Aorta (tissue), 5 donors: ENCODE measurements at places on chromosomes 12 and 14. TPM values are rescaled to one million over a fixed set of nuclear protein-coding genes. Genes with fewer than 3 reads are reported as not detected.

The TAS2R8 gene
- total RNA-seq: not detected

The IKBIP gene
- 27.3 TPM for total RNA-seq

The SSTR1 gene
- total RNA-seq: 2.6 TPM

DNA sequence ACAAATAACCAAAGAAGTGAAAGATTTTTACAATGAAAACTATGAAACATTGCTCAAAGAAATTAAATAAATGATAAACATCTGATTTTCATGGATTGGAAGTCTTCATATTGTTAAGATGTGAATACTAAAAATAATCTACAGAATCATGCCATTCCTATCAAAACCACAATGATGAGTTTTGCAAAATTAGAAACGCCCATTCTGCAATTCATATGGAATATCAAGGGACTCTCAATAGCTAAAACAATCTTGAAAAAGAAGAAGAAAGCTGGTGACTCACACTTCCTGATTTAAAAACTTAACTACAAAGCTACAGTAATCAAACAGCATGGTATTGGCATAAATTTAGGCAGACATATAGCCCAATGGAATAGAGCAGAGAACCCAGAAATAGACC is 40.2 kb upstream of the CCT2 start:
- no peak for DNase-seq
- H3K27ac ChIP-seq: no peak overlapping the region
- no peaks in the 10 kb centered on the region for H3K27me3 ChIP-seq
- H3K36me3 ChIP-seq: no peaks in the 10 kb centered on the region
- H3K4me1 ChIP-seq: no peaks in the 10 kb centered on the region

DNA sequence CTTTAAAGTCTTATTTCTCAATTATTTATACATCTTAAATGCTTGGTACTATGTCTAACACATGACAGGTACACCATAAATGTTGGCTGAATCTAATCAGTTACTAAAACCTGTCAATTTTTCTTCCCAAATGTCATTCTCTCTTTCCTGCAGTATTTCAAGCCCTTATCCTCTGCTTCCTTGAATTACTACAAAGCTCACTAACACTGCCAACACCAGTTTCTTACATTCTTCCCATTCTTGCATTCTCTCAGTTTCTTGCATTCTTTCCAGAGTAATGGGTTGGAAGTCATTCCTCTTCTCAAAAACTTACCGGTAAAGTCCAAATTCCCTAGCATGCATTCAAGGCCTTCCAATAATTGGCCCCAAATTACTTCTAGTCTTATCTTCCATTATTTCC is 9.6 kb upstream of the SMARCC2 start:
- no peaks in the 10 kb centered on the region for H3K36me3 ChIP-seq
- H3K27ac ChIP-seq: no peak overlapping the region
- no peak for DNase-seq
- no peaks in the 10 kb centered on the region for H3K4me1 ChIP-seq
- no peaks in the 10 kb centered on the region for H3K27me3 ChIP-seq
- no peak overlapping the region for H3K4me3 ChIP-seq

DNA sequence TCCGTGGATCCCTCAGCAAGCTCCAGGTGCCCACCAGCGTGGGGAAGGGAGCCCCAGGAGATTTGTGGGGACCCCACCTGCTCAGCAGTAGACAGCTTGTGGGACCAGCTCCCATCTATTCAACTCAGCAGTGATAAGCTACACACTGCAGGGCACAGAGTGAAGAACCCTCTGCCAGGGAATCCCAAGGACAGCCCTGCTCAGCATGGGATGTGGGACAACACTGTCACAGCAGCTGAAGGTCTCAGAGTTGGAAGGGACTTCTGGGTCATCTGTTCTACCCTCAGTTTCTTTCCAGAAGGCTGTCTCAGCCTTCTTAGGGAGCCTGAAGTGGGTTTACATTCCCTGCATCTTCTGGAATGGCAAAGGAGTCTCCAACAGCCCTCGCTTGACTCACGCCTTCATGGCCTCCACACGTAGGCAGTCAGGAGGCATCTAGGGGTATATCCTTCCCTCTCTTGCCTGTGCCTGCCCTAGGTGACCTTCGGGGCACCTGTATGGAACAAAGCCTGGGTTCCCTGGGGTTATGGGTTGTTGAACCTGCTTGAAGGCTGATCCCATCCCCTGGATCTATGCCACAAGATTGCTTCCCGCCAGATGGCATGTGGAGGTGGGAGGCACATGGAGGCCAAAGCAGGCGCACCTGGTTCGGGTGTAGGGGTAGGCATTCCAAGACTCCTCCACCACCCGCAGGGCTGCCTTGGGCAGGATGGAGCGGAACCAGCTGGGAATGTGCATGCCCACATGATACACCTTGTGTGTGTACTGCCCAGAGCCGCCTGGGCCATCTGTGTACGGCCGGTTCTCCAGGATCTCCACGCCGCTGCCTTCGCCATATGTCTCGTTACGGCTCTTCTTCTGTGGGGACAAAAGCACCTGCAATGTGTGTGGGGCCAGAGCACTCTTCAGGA is 33.0 kb downstream of the ARL6IP4 start:
- no peaks in the 10 kb centered on the region for H3K36me3 ChIP-seq
- DNase-seq: no peak
- no peak overlapping the region for H3K4me3 ChIP-seq
- no peaks in the 10 kb centered on the region for H3K4me1 ChIP-seq
- no peak overlapping the region for H3K27ac ChIP-seq
- no peaks in the 10 kb centered on the region for H3K27me3 ChIP-seq
